ENCODE measurements at places on chromosomes 1 and 21.

GRCh38 chr1:187817782-187818181 is 989.0 kb downstream of the PLA2G4A start:
- no peak for DNase-seq

DNA sequence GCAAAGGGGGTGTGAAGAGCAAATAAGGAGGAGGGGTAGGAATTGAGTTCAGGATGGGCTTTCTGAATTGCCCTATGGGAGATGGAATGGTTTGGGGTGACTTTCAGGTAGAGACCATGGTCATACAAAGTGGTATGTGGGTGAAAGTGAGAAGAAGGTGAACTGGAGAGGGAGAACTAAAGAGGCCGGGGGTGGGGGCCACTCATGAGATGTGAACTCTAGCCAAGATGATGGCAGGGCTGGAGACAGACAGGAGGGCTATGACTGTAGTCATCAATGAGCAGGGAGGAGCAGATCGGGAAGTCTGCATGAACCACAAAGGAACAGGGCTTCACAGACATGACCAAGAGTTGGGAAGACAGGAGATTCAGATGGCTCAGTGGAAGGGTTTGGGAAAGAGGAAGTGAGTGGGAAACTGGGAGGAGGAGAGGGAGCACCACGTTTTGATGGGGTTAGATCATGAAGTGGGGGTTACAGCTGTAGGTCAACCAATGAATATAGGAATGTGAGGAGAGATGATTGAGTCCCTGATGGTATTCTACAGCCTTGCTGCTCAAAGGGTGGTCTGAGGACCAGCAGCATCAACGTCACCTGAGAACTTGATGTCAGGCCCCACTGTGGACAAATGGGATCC is 20.7 kb upstream of the LRRC8D start:
- no peak for DNase-seq

GRCh38 chr21:45875881-45876280 is 105.7 kb upstream of the COL6A1 start:
- no peak for DNase-seq

- peak; percentile 90 for DNase-seq
These were observed 42.1 kb upstream of the TP53BP2 start for GRCh38 chr1:223887747-223888418.

- no peak for DNase-seq
These were observed 24.5 kb upstream of the RCSD1 start for GRCh38 chr1:167605576-167605975.

GRCh38 chr1:41915786-41916571 is 2.7 kb downstream of the HIVEP3 start:
- no peak for DNase-seq

DNA sequence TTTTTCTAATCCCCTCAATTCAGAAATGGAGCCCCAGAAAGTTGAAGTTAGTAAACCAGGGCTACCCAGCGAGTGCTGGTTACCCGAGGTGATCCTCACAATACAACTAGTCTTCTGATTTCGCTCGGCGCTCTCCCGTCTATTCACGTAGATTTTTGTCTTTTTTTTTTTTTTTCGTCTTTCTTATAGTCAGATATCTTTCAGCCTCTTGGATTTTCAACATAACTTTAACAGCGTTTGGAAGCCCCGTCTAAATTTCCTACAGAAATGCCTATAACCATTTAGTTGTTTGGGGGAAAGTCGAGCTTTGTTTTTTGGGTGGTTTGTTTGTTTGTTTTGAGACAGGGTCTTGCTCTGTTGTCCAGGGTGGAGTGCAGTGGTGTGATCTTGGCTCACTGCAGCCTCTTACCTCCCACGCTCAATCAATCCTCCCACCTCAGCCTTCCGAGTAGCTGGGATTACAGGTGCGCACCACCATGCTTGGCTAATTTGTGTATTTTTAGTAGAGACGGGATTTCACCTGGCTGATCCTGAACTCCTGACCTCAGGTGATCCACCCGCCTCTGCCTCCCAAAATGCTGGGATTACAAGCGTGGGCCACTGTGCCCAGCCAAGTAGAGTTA is 818 bp upstream of the TMEM50B start:
- no peak for DNase-seq

- no peak for DNase-seq
These were observed 320.8 kb upstream of the ST6GALNAC5 start for GRCh38 chr1:76546354-76546933.

GRCh38 chr21:14479241-14479786 is 66.8 kb downstream of the SAMSN1 start:
- no peak for DNase-seq

DNA sequence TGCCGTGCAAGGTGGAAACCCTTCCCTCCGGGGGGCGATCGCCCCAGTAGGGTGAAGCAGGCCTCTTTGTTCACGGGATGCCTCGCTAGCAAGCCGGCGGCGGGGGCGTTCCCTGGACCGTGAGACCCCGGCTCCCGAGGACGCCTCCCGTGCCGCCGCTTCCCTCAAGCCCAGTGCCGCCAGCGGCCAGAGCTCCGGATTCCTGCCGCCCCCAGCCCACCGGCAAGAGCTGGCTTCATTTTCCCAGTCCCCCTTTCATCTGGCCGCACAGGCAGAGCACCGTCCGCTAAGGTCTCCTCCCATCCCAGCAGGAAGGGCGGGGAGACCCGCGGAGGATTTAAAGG is 16.3 kb downstream of the IER5 start:
- no peak for DNase-seq

DNA sequence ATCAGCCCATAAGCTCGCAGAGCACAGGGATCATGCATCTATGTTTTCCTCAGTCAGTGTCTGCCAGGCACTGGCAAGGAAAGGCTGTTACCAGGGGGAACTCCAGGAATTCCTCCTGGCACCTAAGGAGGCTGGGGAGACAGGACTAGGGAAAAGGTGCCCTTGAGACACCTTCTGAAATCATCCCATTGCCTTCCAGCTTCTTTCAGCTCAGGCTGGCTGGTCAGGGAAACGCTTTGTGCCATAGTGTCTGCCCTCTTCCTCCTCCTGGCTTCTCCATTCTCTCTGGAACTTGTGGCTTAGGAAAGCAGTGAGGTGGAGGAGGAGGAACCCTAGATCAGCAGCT is 13.8 kb downstream of the LMNA start:
- DNase-seq = no peak

GRCh38 chr21:33817663-33818451 is 97.7 kb downstream of the ATP5PO start:
- DNase-seq = no peak

DNA sequence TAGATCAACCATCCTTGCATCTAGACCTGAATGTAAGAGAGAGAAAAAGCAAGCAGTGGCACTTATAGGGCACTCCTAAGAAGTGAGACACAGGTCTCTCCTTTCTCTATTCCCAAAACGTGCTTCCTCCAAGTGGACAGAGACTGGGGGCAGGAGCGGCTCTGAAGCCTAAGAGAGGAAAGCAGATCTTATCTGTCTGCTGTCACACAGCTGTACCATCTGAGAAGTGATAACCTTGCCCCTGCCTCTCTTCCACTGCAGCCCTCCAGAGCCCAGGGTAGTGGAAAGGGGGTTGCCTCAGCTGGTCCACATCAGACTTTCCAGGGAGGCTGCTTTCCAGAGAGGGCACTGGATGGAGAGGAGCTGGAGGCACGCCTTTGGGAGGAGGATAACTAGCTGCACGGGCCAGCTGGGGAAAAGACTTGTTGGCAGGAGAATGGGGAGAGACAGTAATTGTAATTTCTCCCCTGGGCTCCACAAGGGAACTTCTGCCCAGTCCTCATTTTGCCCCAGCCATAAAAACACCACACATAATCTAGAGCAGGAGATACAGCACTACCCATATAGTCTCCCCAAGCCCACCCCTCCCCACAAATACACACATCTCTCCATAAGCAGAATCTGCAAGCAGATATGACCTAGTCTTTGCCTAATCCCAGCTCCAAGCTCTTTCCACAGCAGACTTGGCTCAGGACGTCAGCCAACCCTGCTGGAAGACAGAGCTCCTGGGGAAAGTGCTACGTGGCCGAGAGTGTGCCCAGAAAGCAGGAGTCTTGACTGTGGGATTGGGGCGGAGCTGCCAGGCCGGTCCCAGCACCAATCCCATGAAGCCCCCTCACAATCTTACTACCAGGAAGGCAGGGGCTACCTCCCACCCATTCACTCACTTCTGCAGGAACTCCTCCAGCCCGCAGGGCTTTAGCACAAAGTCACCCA is 31.2 kb downstream of the PIK3C2B start:
- DNase-seq = peak; percentile 35

DNA sequence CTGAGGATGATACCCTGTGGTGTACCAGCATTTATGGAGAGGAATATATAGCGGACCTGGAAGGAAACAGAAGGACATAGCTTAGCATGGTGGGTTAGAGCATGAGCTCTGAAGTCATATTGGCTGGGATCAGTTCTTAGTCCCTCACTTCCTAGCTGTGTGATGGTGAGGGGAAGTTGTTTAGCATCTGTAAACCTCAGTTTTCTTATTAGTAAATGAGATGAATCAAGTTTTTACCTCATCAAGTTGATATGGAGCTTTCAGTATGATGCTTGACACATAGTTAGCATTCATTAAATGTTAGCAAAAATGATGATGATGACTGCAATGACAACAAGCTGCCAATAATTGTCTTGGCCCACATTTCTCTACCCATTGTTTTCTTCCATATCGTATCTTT is 84.8 kb downstream of the NEK7 start:
- DNase-seq = no peak

DNA sequence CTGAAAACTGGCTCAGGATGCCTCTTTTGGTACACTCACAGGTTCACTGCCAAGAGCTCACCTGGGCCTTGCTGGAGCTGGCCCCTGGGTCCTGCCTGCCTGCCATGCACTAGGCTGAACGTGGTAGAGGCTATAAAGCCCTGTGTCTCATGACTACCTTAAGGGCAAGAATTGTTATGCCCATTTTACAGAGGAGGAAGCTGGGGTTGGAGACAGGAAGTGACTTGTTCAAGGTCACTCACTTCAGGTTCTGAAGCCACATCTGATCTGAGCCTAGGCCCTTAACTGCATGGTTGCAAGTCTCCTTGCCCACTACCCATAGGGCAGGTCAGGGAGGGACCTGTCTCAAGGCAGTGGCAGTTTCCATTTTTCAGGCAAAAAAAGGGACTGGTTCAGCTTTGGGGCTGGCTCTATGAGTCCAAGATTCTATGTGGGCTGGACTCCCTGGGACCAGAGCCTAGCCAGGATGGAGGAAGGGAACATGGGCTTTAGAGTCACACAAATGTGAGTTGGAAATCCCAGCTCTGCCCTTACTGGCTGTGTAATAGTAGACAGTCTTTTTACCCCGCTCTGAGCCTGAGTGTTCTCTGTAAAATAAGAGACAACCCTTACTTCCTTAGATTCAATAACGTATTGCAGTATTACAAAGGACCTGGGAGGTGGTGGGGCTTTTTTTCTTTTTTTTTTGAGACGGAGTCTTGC is 7.8 kb downstream of the STK40 start:
- DNase-seq = no peak

GRCh38 chr21:14814282-14814681 is 250.5 kb downstream of the NRIP1 start:
- DNase-seq = no peak

DNA sequence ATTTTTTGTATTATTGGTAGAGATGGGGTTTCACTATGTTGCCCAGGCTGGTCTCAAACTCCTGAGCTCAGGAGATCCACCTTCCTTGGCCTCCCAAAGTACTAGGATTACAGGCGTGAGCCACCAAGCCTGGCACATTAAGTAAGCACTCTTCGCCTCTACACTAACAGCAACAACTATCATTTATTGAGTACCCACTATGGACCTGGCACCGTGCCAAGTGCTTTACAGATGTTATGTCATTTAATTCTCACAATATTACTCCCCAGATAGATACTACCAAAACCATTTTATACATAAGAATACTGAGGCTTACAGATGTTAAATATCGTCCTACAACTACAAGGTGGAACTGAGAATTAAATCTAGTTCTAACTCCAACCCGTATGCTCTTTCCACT is 50.1 kb downstream of the TUT4 start:
- DNase-seq = no peak

GRCh38 chr21:34615487-34615814 is 538 bp upstream of the RCAN1 start:
- DNase-seq = no peak

- DNase-seq = no peak
These were observed 105.2 kb downstream of the MRPL39 start for GRCh38 chr21:25501996-25502665.

DNA sequence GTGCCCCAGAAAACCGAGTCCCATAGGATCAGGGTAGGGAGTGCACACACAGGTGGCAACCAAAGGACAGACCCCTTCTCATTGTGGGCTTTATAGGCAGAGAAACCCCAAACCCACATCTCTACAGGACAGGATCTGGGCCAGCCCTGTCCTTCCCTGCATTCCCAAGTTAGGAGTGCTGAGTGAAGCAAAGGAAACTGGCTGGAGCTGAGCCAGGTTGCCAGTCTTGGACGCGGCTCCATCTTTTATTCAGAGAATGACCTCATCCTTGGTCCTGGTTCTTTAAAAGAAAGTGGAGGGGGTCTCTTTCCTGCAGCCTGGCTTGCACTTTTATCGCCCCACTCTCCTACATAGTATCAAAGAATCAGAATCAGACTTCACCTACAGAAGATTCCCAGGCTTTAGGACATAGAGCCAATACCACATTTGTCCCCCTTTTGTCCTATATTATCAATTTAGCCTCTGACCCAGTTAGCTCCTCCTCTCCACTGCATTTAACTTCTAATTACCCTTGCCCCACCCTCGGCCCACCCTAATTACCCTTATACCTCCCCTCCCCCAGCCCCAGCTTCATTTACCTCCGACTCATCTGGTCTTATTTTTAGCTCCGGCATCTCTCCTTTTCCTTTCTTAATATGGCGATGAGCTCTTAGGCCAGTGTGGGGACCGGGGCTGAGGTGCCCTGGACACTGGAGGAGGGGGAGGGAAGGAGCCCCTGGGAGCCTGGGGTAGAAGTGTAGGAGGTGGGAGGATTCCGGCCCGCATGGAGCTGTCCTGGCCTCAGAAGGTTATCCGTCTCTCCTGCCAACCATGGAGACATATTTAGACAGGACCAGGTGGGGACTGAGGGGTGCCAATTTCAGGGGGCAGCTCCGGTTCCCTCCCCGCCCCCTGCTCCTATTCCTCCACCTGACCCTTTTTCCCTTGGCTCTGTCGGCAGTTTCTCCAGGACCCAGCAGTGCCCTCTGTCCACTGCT is at the start of gene CASQ1:
Gene CASQ1, plus strand, starts transcription at position 927 of the 977 bp plus-strand sequence. CDS start 177 bp downstream, outside the sequence.
- no peak for DNase-seq

DNA sequence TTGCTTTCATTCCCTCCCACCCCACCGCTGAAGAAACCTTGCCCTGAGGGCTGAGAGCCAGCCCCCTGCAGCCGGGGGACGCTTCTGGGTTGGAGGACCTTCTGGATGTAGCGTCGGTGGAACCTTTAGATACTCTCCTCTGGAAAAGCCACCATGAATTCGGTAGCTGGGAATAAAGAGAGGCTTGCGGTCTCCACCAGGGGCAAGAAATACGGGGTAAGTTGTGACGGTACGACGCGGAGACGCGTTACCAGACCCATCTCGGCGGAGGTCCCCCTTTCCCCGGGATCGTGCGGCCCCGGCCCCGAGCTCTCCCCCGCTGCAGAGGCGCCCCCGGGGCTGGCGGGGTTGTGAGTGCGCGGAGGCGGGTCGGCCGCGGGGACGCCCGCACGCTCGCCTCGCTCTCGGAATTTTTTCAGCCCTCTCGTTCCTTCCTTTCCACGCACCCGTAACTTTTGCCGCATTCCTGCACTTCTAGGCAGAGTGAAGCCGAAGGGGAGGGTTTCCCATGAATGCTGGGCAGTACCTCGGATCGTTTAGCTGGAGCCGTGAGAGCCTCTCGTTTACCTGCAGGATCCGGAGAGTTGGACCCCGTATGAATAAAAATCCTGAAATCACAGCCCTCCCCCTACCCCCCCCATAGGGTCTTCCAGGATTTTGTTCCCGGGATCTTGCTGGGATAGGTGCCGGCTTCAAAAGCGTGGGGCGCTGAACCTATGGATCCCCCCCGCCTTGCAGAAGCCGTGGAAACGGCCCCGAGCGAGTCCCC is 671 bp downstream of the KIF26B start:
- peak; percentile 18 for DNase-seq

GRCh38 chr1:27589841-27590426 is 14.0 kb downstream of the AHDC1 start:
- peak; percentile 47 for DNase-seq

All from AG10803 (cell line).